ENCODE measurements at places on chromosomes 1 and 21. TPM values are rescaled to one million over a fixed set of nuclear protein-coding genes. Genes with fewer than 3 reads are reported as not detected.
A peak's percentile ranks its signal among the peaks of the same experiment; 100 is the strongest.

DNA sequence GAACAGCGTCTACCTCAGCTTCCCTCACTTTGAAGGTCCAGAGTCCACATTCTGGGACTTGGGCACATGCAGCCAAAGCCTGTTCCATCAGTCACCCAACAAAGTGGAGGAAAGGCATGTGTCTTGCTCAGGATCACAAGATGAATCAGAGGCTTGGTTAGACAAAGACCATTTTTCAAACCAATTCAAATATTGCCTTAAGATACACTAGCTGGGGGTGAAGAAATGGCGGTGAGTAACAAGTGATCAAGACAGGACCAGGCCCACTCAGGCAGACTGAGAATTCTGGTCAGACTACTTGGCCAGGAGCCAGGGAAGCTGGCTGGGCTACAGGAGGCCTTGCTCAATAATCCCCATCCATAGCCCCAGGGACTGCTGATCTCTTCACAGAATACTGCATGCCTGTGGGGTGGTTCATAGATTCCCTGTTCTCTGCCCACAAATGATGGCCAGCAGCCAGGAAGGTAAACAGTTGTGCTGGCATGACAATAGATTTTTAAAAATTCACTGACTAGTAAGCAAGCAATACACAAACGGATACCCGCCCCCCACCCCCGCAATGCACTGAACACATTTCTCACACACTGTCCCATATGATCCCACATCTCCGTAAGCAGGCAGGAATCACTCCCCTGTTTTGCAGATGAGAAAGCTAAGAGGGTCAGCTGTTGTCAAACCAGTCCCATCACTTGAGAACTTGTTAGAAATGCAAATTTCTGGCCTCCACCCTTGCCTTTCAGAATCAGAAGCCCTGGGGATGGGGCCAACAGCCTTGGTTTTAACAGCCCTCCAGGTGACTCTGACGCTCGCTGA is 27.2 kb downstream of the ERI3 start:
- H3K27me3 ChIP-seq: no peaks in the 10 kb centered on the region
- H3K27ac ChIP-seq: no peak overlapping the region
- no peaks in the 10 kb centered on the region for H3K36me3 ChIP-seq
- H3K4me3 ChIP-seq: no peak overlapping the region
- peaks cover 17% of the 10 kb centered on the region for H3K4me1 ChIP-seq

GRCh38 chr1:3629561-3630160 is 4.8 kb downstream of the TPRG1L start:
- no peak overlapping the region for H3K27ac ChIP-seq
- no peaks in the 10 kb centered on the region for H3K27me3 ChIP-seq
- H3K4me3 ChIP-seq: no peak overlapping the region
- H3K36me3 ChIP-seq: peaks cover 12% of the 10 kb centered on the region

DNA sequence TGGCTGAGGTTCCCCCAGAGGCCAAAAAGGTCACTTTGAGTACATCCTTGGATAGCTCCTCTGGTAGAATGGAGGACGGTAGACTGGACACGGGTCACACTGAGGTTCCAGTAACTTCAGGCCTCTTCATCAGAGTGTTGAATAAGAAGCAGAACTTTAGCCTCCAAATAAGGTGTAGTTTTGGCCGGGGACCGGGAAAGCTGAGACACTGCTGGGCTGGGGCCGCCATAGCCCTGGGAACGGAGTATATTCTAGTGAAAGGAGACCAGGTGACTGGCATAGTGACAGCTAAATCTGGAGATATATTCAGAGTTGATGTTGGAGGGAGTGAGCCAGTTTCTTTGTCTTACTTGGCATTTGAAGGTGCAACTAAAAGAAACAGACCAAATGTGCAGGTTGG is 84.1 kb downstream of the EVA1C start:
- no peak overlapping the region for H3K4me3 ChIP-seq
- no peak for DNase-seq
- peaks cover 69% of the 10 kb centered on the region for H3K4me1 ChIP-seq
- H3K27me3 ChIP-seq: no peaks in the 10 kb centered on the region
- H3K27ac ChIP-seq: peak overlapping the region; percentile 22
- H3K36me3 ChIP-seq: peaks cover 35% of the 10 kb centered on the region

DNA sequence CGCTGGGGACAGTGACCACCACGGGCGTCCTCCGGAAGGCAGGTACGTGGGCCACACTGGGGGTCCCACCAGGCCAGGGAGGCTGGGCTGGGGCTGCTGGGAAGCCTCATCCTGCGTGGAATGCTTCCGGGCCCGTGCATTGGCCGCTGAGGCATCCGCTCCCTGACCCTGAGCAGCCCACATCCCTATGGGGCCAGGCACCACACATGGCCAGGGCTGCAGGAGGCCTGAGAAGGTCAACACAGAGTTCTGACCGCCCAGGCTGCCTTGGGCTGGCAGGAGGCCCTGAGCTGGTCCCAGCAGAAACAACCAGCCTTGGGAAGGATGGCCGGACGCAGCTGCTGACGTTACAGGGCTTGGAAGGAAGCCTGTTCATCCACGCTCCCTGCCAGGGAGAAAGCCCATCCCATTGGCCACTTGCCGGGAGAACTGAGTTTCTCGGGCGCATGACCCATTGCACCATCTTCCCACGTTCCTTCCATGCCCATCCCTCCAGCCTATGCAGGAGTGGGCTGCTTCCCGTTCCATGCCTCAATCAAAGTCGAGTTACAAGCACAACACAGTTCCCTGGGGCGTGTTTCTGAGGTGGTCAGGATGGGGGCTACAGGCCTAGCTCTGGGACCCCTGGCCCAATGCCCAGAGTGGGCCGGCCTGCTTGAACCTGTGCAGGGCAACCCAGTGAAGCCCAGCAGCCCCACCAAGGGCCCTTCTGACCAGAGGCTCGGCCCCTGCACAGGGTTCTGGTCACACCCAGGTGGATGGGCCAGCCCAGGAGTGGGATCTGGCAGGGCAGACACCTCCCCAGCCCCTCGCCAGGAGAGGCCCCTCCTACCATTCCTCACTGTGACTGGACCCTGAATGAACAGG is 31.7 kb downstream of the TRIM11 start:
- peaks cover 24% of the 10 kb centered on the region for H3K4me1 ChIP-seq
- peak overlapping the region; percentile 78 for H3K27ac ChIP-seq
- H3K4me3 ChIP-seq: no peak overlapping the region
- no peaks in the 10 kb centered on the region for H3K27me3 ChIP-seq
- no peaks in the 10 kb centered on the region for H3K36me3 ChIP-seq

DNA sequence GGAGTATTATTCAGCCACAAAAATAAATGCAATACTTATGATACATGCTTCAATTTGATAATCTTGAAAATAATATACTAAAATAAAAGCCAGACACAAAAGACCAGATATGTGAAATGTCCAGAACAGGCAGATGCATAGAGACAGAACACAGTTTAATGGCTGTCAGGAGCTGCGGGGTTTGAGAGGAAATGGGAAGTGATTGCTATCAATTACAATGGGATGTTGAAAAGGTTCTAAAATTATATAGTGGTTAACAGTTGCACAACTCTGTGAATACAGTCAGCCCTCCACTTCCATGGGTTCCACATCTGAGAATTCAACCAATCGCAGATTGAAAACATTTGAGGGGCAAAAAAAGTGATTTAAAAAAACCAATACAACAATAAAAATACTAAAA is 54.0 kb downstream of the LTN1 start:
- H3K4me1 ChIP-seq: no peaks in the 10 kb centered on the region
- no peaks in the 10 kb centered on the region for H3K27me3 ChIP-seq

- no peaks in the 10 kb centered on the region for H3K4me1 ChIP-seq
- no peak overlapping the region for H3K27ac ChIP-seq
- no peak for DNase-seq
- no peaks in the 10 kb centered on the region for H3K27me3 ChIP-seq
- no peak overlapping the region for H3K4me3 ChIP-seq
- H3K36me3 ChIP-seq: no peaks in the 10 kb centered on the region
Measured at GRCh38 chr1:195590649-195591048, 1017.6 kb downstream of the KCNT2 start.

DNA sequence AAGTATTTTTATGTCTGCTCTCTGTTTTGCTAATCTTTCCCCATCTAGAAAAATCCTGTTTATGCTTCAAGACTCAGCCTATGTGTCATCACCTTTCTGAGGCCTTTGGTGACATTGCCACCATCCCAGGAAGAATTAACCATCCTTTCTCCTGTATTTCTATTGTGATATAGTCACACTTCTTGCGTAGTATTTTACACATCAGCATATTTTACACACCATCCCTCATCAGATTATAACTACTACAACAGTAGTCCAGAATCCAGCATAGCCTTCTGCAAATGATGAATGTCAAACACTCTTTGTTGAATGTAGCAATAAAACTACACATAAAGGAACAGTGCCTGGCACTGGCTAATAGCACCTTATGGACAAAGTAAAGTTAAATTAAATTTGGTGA is 275.3 kb upstream of the C1orf87 start:
- no peaks in the 10 kb centered on the region for H3K4me1 ChIP-seq
- no peak for DNase-seq
- no peaks in the 10 kb centered on the region for H3K36me3 ChIP-seq
- no peak overlapping the region for H3K27ac ChIP-seq
- H3K4me3 ChIP-seq: no peak overlapping the region
- no peaks in the 10 kb centered on the region for H3K27me3 ChIP-seq

GRCh38 chr1:30318864-30319718 is 404.3 kb downstream of the MATN1 start:
- no peaks in the 10 kb centered on the region for H3K27me3 ChIP-seq
- H3K36me3 ChIP-seq: no peaks in the 10 kb centered on the region
- no peaks in the 10 kb centered on the region for H3K4me1 ChIP-seq
- H3K27ac ChIP-seq: no peak overlapping the region
- DNase-seq: no peak

DNA sequence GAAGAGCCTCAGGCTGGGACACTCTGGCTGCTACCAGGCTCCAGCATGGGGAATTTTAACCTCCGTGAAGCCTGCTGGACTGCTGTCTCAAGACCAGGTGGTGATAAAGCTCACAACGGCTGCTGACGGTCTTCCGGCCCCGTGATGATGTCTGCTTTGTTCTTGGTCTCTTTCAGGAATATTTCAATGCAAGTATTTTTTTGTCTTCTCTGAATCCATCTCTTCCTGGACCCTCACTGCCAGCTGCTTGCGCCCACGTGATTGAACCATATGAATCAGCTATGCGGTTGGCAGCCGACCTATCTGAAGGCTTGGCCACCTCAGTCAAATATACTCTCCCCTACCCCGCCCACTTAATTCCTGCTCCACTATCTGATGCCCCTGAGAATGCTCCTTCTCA is 14.6 kb upstream of the SLC6A17 start:
- no peak overlapping the region for H3K4me3 ChIP-seq
- H3K36me3 ChIP-seq: no peaks in the 10 kb centered on the region
- no peaks in the 10 kb centered on the region for H3K4me1 ChIP-seq
- no peak overlapping the region for H3K27ac ChIP-seq
- H3K27me3 ChIP-seq: peaks cover 40% of the 10 kb centered on the region

DNA sequence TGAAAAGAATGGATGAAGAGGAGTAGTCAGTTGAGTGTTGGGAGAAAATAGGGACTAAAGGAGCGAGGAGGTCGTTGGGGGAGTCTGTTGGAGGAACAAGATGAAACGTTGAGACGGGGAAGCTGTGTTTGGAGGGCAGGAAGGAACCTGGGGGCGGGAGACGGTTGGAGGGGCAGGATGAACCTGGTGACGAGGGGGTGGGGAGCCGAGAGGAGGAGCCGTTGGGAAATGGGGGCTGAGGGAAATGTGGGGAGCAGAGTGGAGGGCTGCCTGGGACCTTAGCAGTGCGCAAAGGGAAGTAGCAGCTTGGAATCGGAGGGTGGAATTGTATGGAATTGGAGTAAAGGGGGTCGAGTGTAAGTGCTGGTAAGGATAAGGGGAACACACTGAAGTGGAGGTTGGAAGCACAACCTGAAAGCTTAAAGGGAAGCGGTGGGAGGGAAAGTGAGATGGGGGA is 630 bp downstream of the MTF2 start:
- no peaks in the 10 kb centered on the region for H3K27me3 ChIP-seq
- H3K4me3 ChIP-seq: peak overlapping the region; percentile 91
- peak; percentile 33 for DNase-seq
- H3K27ac ChIP-seq: peak overlapping the region; percentile 85
- peaks cover 40% of the 10 kb centered on the region for H3K4me1 ChIP-seq

GRCh38 chr1:158246650-158247049 is 7.6 kb upstream of the CD1A start:
- DNase-seq: no peak
- no peak overlapping the region for H3K4me3 ChIP-seq
- no peaks in the 10 kb centered on the region for H3K27me3 ChIP-seq
- H3K27ac ChIP-seq: no peak overlapping the region
- no peaks in the 10 kb centered on the region for H3K4me1 ChIP-seq

GRCh38 chr1:2555634-2556276 is 416 bp upstream of the TNFRSF14 start:
- peak; percentile 82 for DNase-seq
- no peaks in the 10 kb centered on the region for H3K27me3 ChIP-seq
- H3K4me1 ChIP-seq: peaks cover 44% of the 10 kb centered on the region

DNA sequence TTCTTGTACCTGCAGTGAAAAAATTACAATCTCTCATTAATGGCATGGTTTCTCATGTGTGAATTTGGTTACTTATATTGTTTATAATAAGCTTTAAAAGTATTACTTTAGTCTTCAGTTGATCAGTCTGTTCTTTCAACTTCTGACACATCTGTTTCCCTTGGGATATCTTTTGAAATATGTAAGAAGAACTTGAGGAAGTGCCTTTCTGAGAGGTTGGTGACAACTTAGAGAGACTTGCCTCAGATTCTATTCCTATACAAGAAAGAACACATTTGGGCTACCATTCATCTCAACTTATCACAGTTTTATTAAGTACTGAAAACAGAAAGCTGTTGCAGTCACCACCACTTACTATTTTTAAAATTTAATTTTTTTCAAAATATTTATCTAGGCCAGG is 8.1 kb downstream of the AKNAD1 start:
- no peak for DNase-seq
- peaks cover 6% of the 10 kb centered on the region for H3K4me1 ChIP-seq
- peaks cover 2% of the 10 kb centered on the region for H3K27me3 ChIP-seq
- H3K36me3 ChIP-seq: no peaks in the 10 kb centered on the region
- no peak overlapping the region for H3K4me3 ChIP-seq

DNA sequence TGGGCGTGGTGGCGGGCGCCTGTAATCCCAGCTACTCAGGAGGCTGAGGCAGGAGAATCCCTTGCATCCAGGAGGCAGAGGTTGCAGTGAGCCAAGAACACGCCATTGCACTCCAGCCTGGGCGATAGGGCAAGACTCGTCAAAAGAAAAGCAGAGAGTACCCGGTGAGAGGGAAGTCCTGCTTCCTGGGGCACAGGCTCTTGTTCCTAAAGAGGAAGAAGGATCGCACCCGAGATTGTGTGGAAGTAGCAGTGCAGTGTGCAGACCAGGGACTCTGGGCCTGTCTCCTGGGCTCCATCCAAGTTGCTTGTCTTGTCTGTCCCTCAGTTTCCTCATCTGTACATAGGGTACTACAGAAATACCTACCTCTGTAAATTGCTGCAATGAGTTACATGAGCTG is 29.6 kb downstream of the NBPF3 start:
- H3K27ac ChIP-seq: no peak overlapping the region
- H3K4me1 ChIP-seq: no peaks in the 10 kb centered on the region
- no peaks in the 10 kb centered on the region for H3K27me3 ChIP-seq
- no peaks in the 10 kb centered on the region for H3K36me3 ChIP-seq

Gene CD48
- 20.9 TPM for total RNA-seq

Gene ASCL5
- total RNA-seq: not detected

Gene ANGEL2
- total RNA-seq: 14.4 TPM

Gene ARTN
- total RNA-seq: not detected

Gene GFI1
- 0.10 TPM for total RNA-seq

Gene RXFP4
- not detected for total RNA-seq

Gene GORAB
- 14.4 TPM for total RNA-seq

Gene CDA
- 4.3 TPM for total RNA-seq

Gene SPRR2A
- total RNA-seq: not detected

Gene LCE3D
- not detected for total RNA-seq

Gene CGN
- total RNA-seq: 0.73 TPM

Gene SPATA45
- total RNA-seq: not detected

Gene CYP4A11
- not detected for total RNA-seq

All from heart right ventricle (tissue), 16 donors.